ENCODE measurements at places on chromosomes 6 and 20.

DNA sequence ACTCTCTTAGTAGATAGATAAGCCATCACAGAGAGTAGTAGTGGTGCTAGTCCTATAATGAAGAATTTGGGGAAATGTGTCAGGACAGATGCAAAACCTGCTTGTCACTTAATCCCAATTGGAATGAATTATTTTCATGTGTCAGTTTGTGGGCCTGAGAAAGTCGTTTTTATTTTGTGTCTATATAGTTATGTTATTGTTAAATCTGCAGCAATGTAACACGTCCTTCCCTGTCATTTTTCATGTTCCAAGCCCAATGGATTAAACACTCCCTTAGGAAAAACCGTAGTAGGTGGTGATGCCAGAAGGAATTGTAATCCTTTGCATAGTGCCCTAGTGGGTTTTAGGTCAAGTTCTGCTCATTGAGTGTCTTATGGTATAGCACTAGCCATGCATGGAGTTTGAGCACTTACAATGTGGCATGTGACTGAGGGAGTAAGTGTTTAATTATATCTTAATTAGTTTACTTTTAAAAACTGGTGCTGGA is 105.9 kb upstream of the PRSS16 start:
- DNase-seq: no peak

DNA sequence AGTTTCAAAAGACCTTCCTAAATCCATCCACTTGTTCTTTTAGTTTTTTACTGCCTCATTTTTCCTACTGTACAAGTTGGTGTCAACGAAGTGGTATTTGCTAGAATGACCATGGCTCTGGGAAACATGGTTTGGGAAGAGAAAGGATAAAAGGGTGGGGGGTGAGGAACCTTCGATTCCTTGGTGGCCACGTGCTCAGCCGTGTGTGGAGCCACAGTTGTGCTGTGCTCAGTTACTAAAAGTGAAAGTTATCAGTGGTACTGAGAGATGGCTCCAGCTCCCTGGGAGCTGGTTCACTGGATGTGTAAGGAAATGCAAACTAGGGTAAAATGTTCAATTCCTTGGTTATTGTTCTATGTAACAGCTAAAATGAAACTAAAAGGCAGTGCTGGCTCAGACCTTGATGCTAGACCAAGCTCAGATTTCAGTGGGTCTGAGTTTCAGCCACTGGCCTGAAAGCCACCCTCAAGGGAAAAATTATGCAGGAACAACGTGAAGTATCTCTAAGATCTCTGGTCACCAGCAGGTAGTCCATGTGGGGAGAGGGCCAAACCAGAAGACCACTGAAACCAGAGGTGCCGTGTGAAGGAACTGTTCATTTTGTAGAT is 7.4 kb upstream of the SLC22A2 start:
- no peak for DNase-seq

DNA sequence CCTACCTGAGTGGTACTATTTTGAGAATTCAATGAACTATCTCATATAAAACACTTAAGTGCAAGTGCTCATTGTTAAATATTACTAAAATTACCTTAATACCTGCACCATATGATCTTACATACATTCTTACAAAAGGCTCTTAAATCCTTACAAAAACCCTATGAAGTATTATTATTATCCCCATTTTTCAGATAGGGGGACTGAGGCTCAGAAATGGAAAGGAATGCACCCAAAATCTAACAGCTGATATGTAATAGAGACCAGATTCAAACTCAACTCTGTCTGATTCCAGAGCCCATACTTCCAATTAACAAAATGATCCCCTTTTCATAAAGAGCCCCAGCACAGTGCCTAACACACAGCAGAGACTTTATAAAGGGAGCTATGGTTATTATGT is 17.5 kb downstream of the BCL2L1 start:
- DNase-seq: no peak

DNA sequence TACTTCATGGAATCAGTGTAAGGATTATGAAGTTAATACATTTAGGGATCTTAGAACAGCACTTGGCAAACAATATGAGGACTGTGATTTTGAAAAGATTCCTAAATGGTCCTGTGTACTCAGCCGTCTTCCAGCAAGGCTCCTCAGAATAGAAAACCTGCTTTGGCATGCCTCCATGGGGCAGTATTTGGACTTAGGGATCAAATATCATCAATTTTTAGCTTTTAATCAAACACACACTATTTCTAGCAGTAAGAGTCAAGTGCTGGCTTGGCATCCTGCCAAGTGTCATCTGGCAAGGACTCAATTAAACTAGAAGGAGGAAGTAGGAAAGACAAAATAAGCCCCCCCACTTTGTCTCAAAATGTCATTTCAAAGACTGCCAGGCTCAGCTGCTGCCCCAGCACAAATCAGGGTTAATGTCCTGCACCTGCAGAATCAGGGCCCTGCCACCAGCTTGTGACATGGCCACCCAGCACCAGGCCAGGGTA is 40.8 kb downstream of the IYD start:
- no peak for DNase-seq

GRCh38 chr6:163716690-163717089 is 302.2 kb downstream of the QKI start:
- no peak for DNase-seq

DNA sequence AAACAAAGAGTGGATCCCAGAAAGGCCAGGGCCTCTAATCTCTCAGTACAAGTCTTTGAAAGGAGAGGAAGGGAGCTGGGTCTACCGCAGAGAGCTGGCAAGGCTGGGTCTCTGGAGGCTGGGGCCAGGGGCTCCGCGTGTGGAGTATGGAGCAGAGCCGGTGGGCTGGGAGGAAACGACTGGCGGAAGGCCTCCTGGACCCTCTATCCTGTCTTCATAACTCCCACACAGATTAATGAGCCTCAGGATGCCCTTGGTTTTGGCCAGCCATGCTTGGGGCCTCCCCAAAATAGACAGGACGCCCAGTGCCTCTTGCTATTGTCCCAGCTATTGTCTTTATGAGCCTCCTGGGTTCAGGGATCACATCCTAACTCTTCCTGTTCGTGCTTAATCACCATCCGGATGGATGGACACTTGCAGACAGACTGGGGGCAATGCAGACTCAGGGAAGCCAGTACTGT is 306.4 kb downstream of the DHX35 start:
- DNase-seq: no peak
